ENCODE measurements at places on chromosomes 5 and 9.

GRCh38 chr5:50445296-50445949 is 4.3 kb upstream of the EMB start:
- DNase-seq: no peak

DNA sequence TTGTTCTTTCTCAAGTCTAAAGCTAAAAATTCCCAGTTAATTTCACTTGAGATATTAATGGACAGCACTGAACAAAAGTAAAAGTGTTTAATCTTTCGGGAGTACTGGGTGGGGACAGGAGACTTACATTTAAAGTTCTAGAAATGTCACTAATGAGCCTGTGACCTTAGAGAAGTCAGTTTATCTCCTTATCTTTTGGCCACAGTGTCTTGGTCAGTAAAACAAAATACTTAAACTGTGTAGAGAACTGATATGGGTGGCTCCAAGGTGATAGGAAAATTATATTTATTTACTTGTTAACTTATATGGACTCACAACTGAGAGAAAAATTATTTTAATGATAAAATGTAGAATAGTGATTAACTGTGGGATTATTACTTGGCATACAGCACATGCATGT is 8.9 kb downstream of the IPO11 start:
- DNase-seq: no peak

DNA sequence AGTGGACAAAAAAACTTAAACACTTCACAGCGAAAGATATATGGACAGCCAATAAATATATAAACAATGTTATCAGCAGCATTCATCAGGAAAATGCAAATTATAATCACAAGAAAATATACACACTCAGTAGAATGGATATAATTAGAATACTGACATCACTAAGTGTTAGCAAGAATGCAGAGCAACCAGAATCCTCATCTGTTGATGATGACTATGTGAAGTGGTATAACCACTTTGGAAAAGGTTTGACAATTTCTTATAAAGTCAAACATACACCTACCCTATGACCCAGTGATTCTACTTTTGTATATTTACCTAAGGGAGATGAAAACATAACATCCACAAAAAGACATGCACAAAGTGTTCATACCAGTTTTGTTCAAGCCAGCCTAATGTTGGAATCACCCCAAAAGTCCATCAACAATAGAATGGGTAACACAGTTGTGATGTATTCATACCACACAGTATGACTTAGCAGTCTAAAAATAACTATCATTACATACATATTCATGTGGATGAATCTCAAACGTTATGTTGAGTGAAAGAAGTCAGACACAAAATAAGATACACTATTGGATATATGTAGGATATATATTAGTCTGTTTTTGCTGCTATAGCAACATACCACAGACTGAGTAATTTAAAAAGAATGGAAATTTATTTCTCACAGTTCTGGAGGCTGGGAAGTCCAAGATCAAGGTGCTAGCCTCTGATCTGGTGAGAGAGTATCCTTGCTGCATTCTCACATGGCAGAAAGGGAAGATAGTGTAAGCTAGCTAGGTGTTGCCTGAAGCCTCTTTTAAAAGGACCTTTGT is 148.8 kb upstream of the ADAMTSL1 start:
- DNase-seq: no peak

DNA sequence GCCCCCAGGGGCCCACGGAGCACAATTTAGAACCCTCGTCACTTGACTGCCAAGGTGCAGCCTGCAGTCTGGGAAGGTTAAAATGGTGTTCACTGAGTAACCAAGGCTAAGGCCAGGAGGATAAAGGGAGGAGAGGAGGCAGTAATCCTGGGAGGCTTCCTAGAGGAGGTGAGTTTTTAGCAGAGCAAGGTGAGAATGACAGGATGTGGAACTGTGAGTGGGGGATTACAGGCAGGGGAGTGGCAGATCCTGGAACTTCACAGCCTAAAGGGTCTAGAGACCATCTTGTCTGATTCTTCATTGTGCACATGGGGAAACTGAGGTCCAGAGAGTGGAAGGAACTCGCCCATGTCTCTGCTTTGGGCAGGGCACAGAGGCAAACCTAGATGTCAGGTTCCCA is 42.5 kb upstream of the ASS1 start:
- DNase-seq: no peak

- DNase-seq: no peak
These were observed 267.9 kb downstream of the COX7C start for GRCh38 chr5:86885489-86886230.

DNA sequence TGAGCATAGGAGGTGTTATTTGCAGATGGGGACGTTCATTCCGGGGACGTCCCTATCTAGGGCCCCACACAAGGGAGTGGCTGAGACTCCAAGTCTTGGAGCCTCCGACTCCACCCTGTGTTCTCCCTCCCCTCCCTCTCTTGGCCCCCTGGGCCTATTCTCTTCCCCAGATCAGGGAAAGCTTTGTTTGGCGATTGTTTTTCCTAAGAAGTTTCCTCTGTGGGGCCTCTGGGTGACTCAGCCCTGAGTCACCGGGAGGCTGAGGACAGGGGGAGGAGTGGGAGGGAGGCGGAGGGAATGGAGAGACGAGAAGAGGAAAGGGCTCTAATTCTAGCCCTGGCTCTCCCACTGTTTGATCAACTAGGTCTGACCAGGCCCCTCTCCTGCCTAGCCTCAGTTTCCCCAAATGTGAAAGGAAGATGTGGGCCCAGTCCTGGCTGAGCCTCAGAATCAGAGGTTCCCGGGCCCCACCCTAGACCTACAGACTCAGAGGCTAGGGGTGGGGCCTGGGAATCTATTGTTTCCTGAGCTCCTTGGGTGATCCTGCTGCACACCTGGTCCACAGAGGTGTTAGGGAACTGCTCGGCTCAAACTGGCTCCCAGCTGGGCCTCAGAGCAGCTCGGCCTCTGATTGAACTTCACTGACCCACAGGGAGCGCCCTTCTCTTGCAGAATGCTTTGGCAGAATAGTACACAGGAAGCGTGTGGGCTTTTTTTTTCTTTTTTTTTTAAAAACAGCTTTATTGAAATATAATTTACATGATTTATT is 19.2 kb downstream of the GSN start:
- DNase-seq: peak; percentile 91

DNA sequence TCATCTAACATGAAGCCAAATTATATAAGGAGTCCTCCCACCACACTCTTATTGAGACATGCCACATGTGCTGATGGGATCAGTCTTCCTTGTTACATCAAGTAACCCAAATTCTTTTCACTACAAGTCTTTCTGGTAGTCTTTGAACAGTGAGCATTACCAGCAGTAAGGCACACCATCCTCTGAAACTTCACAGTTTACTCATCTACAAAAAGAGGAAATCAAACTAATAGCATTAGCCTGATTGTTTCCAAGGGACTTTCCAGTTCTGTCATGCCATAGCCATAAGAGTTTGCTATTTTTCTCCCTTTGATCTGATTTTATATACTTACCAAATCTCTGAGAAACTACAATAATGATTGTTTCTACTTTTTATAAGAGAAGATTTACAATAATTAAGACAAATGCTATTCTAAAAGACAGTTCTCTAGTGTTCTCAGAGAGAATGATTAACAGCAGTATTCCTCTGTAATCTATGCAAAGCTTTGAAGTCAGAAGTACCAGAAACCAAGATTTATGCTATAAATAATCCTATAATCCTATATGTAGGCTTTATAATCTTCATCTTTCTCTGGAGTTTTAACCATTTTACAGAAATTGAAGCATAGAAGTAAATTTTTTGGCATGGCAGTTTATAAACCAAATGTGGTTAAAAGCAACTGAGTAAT is 166.2 kb upstream of the ACO1 start:
- DNase-seq: no peak

DNA sequence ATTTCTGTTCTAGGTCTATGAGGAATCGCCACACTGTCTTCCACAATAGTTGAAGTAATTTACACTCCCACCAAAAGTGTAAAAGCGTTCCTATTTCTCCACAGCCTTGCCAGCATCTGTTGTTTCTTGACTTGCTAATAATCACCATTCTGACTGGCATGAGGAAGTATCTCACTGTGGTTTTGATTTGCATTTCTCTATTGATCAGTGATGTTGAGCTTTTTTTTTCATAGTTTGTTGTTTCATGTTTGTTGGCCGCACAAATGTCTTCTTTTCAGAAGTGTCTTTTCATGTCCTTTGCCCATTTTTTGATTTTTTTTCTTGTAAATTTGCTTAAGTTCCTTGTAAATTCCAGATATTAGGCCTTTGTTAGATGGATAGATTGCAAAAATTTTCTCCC is 867.1 kb downstream of the DTWD2 start:
- DNase-seq: no peak

DNA sequence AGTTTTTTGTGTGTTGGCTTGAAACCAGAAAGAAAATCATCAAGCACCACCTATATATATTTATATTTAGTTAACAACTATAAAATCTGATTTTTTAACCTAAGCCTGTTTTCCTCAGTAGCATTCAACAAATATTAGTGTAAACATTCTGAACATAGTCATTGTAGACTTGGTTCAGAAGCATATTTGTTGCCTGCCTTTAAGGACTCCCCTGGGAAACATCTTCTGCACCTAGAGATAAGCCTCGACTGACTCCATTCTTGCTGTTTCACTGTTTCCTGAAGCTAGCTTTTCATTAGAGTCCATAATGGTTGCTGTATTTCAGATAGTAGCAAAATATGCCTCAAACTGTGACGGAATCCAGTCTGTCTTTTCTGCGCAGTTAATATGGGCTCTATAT is 123.5 kb downstream of the TRIO start:
- no peak for DNase-seq

- DNase-seq: no peak
These were observed 317.0 kb upstream of the ADCY2 start for GRCh38 chr5:7078901-7079300.

GRCh38 chr5:135913713-135914626 is 18.3 kb upstream of the IL9 start:
- no peak for DNase-seq

DNA sequence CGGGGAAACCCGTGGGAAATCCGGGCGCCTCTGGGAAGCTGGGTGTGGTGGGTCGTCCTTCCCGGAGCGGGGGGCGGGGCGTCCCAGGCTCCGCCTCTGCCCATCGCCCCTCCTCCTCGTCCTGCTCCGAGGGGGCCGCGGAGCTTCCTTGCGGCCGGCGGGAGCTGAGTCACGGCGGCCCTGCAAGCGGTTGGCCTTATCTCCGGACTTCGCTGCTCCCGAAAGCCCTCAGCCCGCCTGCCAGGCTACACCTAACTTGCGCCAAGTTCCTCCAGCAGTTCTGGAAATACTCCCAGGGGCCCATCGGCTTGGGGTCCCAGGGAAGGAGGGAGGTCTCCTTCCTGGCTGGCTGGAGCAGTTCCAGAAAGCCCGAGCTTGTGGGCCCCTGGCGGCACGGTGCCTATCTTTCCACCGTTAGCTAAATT is 54.1 kb upstream of the CDKN2AIPNL start:
- peak; percentile 60 for DNase-seq

DNA sequence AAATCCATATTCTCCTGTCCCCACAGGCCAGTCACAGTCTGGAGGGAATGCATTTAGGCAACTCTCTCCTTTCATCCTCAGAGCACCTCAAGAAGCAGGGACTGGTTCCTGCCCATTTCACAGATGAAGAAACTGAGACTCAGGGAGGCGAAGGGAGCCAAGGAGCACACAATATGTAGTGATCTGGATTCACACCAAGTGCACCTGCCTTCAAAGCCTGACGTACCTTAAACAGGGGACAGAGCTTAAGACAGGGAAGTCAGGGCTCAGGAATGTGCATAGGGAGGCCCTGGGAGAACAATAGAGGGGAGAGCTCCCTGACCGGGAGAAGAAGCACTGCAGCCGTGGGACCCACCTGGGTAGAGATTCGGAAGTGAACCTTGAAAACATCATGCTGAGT is 83.0 kb downstream of the GABBR2 start:
- DNase-seq: no peak

GRCh38 chr9:1875921-1876448 is 139.2 kb upstream of the SMARCA2 start:
- DNase-seq: no peak

All from hindlimb muscle (tissue), 1 donor.